ENCODE measurements at places on chromosomes 4 and X.

DNA sequence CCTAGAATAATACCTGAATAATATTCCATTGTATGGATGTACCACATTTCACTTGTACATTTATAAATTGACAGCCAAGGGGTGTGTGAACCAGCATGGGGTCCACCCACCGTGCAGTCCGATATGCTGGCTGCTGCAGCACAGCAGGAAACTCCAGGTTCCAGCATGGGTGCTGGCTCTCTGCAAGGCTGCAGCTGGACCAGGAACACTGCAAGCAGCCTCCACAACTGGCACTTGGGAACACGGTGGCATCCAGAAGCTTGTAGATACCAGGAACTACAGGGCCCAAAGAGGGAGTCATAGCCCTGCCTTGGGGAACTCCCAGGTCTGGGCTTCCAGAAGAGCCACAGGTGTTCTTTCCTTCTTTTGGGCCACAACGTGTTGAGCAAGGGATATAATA lies 91.2 kb downstream of the NXF2 start:
- no peak for DNase-seq

DNA sequence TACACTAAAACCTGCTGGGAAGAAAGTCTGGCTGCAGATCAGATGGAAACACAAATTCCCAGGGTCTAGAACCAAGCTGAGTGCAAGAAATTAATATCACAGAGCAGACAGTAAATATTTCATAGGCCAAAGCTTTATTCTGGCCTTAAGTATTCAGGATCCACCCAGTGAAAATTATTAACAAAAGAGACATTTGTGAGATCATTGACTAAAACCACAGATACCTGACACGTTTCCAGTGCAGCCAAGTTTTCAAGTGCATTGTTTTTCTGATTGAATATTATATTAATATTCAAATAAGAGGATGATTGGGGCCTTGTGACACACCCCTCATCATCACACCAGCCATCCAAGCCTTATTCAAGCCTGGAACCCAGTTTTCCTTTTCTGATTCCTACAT lies 10.3 kb downstream of the ELOVL6 start:
- DNase-seq, result no peak

- no peak for DNase-seq
These were observed 9.9 kb downstream of the FHL1 start for GRCh38 chrX:136157187-136157586.

DNA sequence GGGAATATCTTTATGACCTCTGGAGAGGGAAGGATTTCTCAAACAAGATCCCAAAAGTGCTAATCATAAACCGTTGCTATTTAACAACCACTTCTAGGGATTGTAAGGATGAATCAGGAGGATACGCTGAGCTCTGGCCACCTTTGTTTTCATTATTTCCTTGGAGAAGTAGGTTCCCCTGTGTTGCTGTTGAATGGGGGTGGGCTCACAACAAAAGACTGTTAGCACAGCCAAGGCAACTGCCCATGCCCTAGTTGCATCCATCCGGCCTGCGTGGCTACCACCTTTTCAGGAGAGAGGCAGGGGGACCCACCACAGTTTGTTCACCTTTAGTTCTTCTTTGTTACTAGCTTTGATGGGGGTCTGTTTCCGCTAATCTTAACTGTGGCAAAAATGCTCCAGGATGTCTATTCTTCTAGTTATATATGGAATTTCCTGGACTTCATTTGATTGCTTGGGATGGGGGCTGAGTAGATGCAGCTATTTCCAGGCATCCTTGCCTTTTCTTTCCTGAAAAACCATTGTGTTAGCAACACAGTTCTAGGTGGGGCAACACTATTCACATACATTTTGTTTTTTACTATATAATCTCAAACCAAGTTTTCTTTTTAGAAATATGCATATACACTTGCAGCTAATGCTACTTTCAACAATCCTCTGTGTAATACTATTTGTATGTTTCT lies 95.4 kb downstream of the KDR start:
- no peak for DNase-seq

DNA sequence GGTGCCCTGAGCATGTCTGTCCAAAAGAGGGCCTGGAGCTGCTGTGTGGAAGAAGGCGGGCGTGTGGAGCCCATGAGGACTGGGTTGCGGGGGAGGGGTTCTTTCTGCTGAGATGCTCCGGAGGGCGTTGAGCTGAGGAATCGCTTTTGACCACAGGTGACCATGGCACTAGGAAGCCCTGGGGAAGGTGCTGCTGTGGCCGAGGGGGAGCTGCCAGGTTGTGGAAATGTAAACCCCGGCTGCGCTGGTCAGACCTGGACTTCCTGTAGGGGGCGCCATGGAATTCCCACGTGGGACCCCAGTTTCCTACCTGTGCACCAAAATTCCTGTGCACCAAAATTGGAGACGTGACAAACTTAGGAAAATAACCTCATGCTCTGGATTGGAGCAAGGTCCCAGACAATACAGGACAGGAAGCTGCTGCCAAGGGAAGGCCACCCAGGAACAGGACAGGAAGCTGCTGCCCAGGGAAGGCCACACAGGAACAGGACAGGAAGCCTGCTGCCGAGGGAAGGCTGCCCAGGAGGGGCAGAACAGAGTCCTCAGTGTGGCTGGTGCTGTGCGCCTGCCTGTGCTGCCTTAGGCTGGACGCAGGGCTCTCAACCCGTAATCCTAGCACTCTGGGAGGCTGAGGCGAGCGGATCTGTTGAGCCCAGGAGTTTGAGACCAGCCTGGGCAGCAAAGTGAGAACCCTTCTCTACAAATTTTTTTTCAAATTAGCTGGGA lies 28.4 kb upstream of the UVSSA start:
- peak; percentile 47 for DNase-seq

DNA sequence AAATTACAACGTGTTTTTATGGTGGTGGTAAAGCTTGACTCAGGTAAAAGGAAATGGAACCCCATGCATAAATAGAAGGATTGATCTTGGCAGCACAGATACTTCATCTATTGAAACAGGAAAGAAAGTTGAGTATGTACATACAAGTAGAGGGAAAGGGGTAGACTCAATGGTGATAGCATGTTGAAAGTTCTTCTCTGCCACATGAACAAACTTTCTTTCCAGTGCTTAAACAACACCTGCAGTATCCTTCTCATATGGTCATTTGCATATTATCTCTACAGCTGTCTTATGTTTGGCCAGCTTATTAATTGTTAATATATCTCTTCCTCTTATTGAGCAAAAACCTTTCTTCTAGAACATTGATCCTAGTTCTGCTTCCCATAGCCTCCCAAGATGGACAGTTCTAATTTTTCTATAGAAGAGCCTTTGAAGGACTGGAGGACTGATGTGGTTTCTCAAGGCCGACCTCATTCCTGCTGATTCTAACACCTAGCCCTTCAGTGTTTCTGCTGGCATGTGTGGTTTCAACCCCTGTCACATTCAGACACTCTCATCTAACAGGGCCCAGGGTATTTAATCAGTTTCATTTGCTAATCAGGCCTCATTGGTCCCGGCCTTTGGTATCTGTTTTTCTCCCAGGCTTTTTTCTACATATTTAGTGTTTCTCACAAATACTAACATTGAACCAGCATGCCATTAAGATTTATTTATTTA lies 108.1 kb upstream of the SPRY1 start:
- DNase-seq, result no peak

DNA sequence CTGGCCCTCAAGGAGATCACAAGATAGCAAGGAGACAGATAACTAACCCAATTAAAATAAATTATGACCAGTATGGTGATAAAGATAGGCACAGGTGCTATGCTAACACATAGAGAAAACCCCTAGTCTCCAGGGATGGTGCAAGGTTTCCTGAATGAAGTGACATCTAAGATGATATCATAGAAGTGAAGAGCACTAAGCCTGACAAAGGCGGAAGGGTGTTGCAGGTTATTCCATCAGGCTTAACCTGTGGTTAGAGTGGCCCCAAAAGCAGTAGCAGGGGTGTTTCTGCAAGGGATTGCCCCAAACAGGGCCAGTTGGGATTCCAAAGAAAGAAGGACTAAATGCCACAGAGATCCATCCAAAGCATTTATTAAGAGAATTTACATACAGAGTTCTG lies 249.2 kb downstream of the IDS start:
- DNase-seq, result no peak

DNA sequence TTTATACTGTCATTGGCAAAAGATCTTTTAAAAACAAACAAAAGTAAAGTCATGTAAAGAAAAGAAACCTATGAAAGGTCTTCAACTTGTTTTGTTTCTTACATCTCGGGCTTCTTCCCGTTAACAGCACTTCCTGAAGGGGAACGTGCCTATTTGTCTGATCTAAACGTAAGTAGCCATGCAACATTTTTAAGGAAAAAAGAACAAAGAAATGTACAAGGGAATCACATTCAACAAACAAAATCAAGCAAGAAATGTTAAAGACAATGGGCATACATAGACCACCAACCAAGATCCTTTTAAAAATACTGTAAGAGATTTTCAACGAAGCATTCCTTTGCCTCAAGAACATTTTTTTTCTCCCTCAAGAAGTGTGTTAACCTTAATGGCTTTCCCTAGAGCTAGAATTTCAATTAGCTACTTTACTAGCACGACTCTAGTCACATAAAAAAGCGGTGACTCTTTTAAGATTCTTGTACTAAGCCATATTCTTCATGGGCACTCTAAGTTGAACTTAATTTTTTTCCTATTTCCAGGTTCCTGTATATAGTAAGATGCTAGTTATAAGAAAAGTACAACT lies 112.0 kb upstream of the TTC29 start:
- DNase-seq, result no peak

All from WERI-Rb-1 (cell line).